ENCODE measurements at places on chromosomes 5 and 9.

- no peak for DNase-seq
Observed at GRCh38 chr5:175874462-175875139, 3.2 kb downstream of the CPLX2 start.

DNA sequence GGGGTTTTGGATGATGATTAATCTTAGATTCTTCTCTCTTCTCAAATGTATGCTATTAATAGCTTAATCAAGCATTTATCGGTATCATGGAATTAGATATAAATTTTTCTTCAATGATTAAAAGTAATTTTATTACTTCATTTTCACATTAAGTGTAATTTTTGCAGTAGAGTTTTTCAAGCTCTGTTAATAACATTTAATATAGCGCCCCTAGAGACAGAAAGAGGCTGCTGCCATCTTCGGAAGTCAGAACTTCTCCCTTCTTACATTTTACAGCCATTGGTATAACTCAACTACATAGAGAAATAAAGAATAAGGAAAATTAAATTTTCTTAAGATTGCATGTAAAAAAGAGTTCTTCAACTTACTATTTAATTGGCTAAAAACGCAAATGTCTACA, 540.3 kb downstream of the GABRG2 start:
- DNase-seq = no peak

DNA sequence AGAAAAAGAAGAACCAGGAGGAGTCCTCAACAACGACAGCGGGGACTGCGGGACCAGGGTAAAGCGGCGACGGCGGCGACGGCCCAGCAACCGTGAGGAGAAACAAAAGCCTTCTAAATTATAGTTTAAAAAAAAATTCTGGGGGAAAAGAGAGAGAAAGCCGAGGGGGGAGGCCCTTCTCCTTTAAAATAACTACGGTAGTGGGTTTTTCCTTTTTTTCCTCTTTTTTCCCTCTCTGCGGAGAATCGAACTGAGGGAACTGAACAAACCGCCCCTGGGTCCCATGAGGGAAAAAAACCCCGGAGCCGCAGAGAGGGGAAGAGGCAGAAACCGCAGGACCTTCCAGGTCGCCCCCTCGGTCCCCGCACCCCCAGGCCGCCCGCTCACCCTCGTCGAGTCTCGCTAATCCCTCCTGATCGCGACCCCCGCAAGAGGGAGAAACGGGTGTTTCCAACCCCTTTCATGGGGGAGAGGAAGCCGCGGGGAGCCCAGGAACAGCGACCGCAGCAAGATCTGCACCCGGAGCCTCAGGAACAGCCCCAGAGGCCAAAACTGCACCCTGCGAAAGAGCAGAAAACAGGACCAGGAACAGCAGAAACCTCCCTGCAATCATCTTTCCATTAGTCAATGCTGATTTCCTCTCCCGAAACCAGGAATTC, 453 bp downstream of the CPEB4 start:
- no peak for DNase-seq

GRCh38 chr5:170365011-170365410, 24.2 kb downstream of the KCNMB1 start:
- DNase-seq = no peak

- DNase-seq = no peak
Observed at GRCh38 chr5:32217886-32218396, 43.8 kb upstream of the GOLPH3 start.

DNA sequence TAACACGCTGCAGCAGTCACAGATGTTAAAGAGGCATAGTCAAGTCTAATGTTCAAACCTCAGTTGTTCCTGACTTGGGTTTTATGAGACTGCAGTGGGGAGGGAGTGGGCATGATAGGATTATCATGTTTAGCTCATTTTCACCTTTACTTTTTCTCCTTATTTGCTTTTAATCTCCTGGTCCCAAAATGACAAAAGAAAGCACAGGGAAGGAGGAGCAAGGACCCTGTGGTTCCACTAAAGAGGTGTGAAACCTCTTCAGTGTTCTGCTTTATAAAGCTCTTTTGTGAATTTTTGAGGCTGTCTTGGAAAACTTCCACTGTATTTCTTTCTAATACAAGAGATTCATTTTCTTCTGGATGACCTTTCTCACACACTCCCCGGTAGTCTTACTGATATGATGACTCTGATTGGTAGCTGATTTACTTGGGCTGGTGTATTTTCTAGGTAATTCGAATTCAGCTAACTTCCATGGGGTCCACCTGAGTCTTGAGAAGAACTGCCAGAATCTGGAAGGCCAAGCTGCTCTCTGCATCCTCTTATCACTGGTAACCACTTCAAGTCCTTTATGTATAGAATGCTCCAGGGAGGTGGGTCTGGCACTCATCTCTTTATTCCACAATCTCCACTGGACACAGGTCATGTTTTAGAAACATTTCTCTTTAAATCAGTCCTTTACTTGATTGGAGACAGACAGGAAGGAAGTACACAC, 1364.4 kb upstream of the CDH9 start:
- no peak for DNase-seq

GRCh38 chr9:79584655-79584982, 12.9 kb downstream of the TLE4 start:
- no peak for DNase-seq

DNA sequence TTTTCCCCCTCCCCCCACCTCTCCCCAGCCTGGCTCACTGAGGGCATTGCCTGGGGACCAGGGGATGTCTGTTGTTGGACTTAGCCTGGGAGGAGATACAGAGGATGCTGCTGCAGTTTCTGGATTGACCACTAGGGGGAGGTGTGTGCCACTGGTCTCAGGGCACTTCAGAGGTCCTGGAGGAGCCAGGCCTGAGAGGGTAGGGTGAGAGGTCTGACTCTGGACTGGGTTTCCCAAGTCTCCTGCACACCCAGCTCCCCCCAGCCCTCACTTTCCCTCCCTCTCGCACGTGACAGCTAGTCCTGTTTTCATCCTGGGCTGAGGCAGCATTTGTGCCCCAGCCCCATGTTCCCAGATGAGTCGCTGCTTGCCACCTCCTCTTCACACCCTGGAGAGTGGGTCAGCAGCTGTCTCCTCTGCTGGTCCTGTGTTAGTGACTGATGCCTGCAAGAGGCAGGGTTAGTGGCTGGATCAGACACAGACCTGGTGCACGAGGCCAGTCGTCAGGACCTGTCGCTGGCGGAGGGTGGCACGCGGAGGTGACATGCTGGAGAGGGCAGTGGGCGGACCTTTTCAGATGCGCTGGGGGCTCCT, 4.4 kb downstream of the IL3 start:
- DNase-seq = peak; percentile 17

GRCh38 chr5:132762246-132763000, 14.6 kb downstream of the SEPTIN8 start:
- no peak for DNase-seq

DNA sequence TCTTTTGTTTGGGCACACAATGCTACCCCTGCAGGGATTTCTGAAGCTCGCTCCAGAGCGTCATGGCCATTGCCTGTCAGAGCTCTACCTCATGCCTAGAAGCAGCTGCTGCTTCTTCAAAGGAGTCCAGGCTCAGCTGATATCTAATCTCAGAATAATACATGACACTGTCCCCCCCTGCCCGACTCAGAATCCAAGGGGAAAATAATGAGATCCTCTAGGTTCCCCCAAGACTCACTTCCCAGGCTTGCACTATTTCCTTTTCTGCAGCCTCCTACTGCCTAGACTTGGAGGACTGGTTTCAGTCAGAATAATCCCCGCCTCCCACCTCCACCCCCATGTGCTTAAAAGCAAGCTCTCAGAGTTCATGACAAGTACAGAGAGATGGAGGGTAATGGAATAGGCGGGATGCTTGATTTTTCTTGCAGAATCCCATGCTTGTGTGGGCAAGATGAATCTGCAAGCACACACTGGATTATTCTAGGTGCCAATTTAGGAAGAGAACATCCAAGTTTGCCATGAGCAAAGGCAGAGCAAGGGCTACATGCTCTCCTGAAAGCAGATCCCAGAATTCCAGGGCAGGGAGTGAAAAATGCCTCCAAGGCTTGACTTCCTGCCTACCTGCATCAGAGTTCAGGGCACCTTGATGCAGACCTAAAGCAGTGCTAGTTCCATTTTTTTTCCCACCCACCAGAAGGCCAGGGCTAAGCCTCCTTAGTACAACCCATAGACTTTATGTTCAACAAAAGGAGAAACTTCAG, 97.4 kb upstream of the IFNK start:
- no peak for DNase-seq

GRCh38 chr9:75866273-75866871, 24.1 kb upstream of the PCSK5 start:
- DNase-seq = peak; percentile 50

Data from smooth muscle cell of the brain vasculature (primary cell).